H9 (cell line): ENCODE measurements at places on chromosomes 1 and 21. TPM values are rescaled to one million over a fixed set of nuclear protein-coding genes. Genes with fewer than 3 reads are reported as not detected.

Gene PRAMEF5
- total RNA-seq = not detected in 2 replicates

Gene DDR2
- 0.48 and 0.52 TPM in 2 replicates for total RNA-seq

Gene SMIM1
- 5.3 and 7.3 TPM in 2 replicates for total RNA-seq

Gene GBP3
- total RNA-seq = not detected in 2 replicates

Gene AQP10
- not detected in 2 replicates for total RNA-seq

Gene CFAP74
- total RNA-seq = 0.28 and 0.44 TPM in 2 replicates

Gene IL20
- not detected in 2 replicates for total RNA-seq

Gene KPRP
- total RNA-seq = not detected in 2 replicates

Gene BARHL2
- total RNA-seq = not detected in 2 replicates

Gene ANKRD45
- total RNA-seq = 0.31 and 0.44 TPM in 2 replicates

Gene TEDDM1
- not detected in 2 replicates for total RNA-seq

Gene LCE1E
- not detected in 2 replicates for total RNA-seq

Gene C1QB
- not detected in 2 replicates for total RNA-seq

Gene GBP5
- total RNA-seq = not detected in 2 replicates
